ENCODE measurements at places on chromosomes 3 and 15. TPM values are rescaled to one million over a fixed set of nuclear protein-coding genes. Genes with fewer than 3 reads are reported as not detected.

SPSB4 gene
- total RNA-seq: not detected

GPR156 gene
- 0.22 TPM for total RNA-seq

CACNA1D gene
- total RNA-seq: 29.5 TPM

CLDN16 gene
- total RNA-seq: 0.44 TPM

SLC35G2 gene
- total RNA-seq: 4.2 TPM

IQCH gene
- total RNA-seq: 0.98 TPM

ACAD9 gene
- 49.6 TPM for total RNA-seq

KIF15 gene
- total RNA-seq: 0.63 TPM

GHSR gene
- not detected for total RNA-seq

GRCh38 chr15:34436126-34436955 is 1.3 kb downstream of the GOLGA8A start:
- peak overlapping the region; percentile 46 for H3K4me3 ChIP-seq
- no peaks in the 10 kb centered on the region for H3K27me3 ChIP-seq
- no peaks in the 10 kb centered on the region for H3K4me1 ChIP-seq
- H3K27ac ChIP-seq: no peak overlapping the region
- H3K36me3 ChIP-seq: no peaks in the 10 kb centered on the region

- H3K27me3 ChIP-seq: no peaks in the 10 kb centered on the region
- no peak overlapping the region for H3K4me3 ChIP-seq
These were observed 4.1 kb downstream of the FGD5 start for GRCh38 chr3:14822670-14823390.

- no peaks in the 10 kb centered on the region for H3K4me1 ChIP-seq
- no peaks in the 10 kb centered on the region for H3K27me3 ChIP-seq
- H3K4me3 ChIP-seq: no peak overlapping the region
- no peak for DNase-seq
- H3K27ac ChIP-seq: no peak overlapping the region
These were observed 80.7 kb downstream of the ZNF148 start for GRCh38 chr3:125294411-125294810.

- no peak for DNase-seq
- peaks cover 7% of the 10 kb centered on the region for H3K4me1 ChIP-seq
- H3K27ac ChIP-seq: peak overlapping the region; percentile 96
- H3K36me3 ChIP-seq: no peaks in the 10 kb centered on the region
- no peak overlapping the region for H3K4me3 ChIP-seq
- no peaks in the 10 kb centered on the region for H3K27me3 ChIP-seq
These were observed 11.9 kb downstream of the VGLL4 start for GRCh38 chr3:11631820-11632219.

GRCh38 chr3:53195602-53196574 is 34.9 kb downstream of the PRKCD start:
- no peak overlapping the region for H3K4me3 ChIP-seq
- no peaks in the 10 kb centered on the region for H3K27me3 ChIP-seq
- peaks cover 33% of the 10 kb centered on the region for H3K4me1 ChIP-seq
- H3K27ac ChIP-seq: no peak overlapping the region
- DNase-seq: peak; percentile 33
- peaks cover 26% of the 10 kb centered on the region for H3K36me3 ChIP-seq

DNA sequence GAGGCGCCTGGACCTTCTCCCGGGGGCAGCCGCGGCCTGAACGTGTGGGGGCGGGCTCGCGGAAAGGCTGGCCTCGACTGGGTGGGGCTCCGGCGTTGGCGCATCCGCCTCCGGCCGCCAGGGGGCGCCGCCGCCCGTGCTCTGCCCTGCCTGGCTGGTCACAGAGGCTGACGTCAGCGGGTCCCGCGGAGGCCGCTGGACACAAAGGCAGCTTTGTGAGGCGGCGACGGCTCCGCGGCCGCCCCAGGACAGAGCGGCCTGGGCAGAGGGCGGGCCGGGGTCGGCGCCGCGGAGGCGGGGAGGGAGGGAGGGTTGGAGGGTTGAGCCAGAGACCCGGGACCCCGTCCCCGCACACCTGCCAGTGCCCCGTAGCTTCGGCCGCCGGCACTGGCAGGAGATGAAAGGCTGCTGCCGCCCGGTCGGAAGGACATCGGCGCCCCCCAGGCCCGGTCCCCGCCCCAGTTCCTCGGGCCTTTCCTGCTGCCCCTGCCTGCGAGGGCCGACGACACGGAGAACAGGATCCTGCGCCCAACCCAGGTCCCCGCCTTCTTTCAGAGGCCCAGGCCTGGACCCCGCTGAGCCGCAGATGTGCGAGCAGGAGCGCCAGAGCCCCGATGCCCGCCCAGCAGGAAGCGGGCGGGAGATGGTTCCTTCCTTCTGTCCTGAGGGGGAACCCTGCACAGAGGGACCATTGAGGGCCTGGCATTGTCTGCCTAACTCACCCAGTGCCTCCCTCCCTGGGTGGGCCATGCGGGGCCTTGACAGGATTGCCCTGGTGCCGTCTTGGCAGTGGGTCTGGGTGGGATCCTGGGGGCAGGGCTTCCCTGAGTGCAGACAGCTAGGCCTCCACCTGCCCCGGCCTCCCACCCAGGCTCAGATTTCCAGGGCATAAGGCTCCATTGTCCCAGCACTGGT is 8.7 kb upstream of the SEMA3B start:
- peak overlapping the region; percentile 98 for H3K27ac ChIP-seq
- DNase-seq: peak; percentile 93
- H3K36me3 ChIP-seq: no peaks in the 10 kb centered on the region
- H3K4me3 ChIP-seq: peak overlapping the region; percentile 30
- no peaks in the 10 kb centered on the region for H3K27me3 ChIP-seq
- H3K4me1 ChIP-seq: peaks cover 73% of the 10 kb centered on the region

- no peak for DNase-seq
- no peaks in the 10 kb centered on the region for H3K4me1 ChIP-seq
- H3K27ac ChIP-seq: no peak overlapping the region
- no peaks in the 10 kb centered on the region for H3K27me3 ChIP-seq
- no peaks in the 10 kb centered on the region for H3K36me3 ChIP-seq
- H3K4me3 ChIP-seq: no peak overlapping the region
These were observed 92.2 kb upstream of the ANKRD28 start for GRCh38 chr3:15889936-15890335.

GRCh38 chr3:30775040-30775439 is 119.4 kb downstream of the GADL1 start:
- DNase-seq: no peak
- no peaks in the 10 kb centered on the region for H3K27me3 ChIP-seq
- H3K4me3 ChIP-seq: no peak overlapping the region
- H3K4me1 ChIP-seq: peaks cover 10% of the 10 kb centered on the region

- peaks cover 63% of the 10 kb centered on the region for H3K36me3 ChIP-seq
- DNase-seq: no peak
- no peaks in the 10 kb centered on the region for H3K4me1 ChIP-seq
- no peak overlapping the region for H3K27ac ChIP-seq
- no peak overlapping the region for H3K4me3 ChIP-seq
- no peaks in the 10 kb centered on the region for H3K27me3 ChIP-seq
These were observed 22.9 kb upstream of the CCNL1 start for GRCh38 chr3:157182879-157183278.

DNA sequence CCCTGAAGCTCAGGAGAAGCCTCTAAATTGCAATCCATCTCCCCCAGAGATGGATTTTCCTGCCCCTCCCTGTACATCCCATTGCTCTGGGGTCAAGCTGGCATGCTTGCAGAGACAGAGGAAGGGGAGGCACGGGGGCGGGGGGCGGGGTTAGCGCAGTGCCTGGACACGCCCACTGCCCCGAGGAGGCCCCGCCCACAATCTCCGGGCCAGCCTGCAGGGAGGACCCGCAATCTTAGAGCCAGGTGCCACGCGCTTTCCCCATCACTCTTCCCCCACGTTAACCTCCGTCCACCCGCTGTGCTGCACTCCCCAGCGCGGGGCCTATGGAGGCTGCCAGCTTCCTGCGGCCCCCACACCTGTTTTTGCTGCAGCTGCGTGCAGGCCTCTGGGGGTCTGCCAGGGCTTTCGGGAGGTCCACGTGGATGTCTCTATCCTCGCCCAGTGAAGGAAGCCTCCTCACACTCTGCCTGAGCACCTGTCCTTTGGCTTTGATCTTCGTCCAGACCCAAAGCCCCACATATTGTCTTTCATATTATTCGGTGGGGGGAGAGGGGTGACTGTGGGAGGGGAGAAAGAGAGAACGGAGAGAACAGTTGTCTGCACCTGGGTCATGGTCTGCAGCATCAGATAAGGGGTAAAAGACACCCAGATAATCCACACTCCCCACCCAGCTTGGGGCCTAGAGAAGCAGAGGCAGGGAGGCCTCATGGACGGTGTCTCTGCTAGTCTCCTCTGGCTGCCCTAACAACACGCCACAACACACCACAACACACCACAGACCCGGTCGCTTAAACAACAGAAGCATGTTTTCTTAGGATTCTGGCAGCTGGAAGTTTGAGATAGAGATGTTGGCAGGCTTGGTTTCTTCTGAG is 118.0 kb upstream of the MEF2A start:
- H3K36me3 ChIP-seq: no peaks in the 10 kb centered on the region
- H3K4me3 ChIP-seq: no peak overlapping the region
- no peak for DNase-seq
- H3K4me1 ChIP-seq: no peaks in the 10 kb centered on the region

DNA sequence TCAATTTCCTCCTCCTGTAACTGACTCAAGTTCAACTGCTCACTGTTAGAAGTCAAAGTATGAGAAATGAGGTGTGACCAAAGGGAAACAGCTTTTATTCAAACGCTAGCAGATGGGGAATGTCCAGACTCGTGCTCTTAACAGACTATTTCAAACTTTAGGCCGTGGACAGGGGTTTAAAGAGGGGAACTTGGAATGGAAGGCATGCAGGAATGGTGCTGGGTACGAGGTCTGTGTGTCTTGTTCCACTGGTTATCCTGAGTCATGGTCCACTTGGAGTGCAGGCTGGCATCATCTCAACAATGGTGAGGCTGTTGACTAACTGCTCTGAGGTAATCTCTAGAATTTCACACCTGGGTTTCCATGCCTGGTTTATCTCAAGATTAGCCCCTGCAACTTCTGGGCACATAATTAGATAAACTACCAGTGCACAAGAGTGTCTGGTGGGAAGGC is 22.9 kb upstream of the DNAAF4 start:
- no peak overlapping the region for H3K4me3 ChIP-seq
- H3K36me3 ChIP-seq: no peaks in the 10 kb centered on the region

- no peak overlapping the region for H3K27ac ChIP-seq
- no peaks in the 10 kb centered on the region for H3K27me3 ChIP-seq
- H3K36me3 ChIP-seq: no peaks in the 10 kb centered on the region
- H3K4me1 ChIP-seq: no peaks in the 10 kb centered on the region
These were observed 16.5 kb upstream of the FGF7 start for GRCh38 chr15:49406352-49407118.

- no peaks in the 10 kb centered on the region for H3K4me1 ChIP-seq
- no peak for DNase-seq
- H3K36me3 ChIP-seq: no peaks in the 10 kb centered on the region
- H3K27me3 ChIP-seq: no peaks in the 10 kb centered on the region
- no peak overlapping the region for H3K27ac ChIP-seq
- H3K4me3 ChIP-seq: no peak overlapping the region
These were observed 76.5 kb downstream of the NUP210 start for GRCh38 chr3:13343601-13344000.

GRCh38 chr3:39524107-39524506 is 56.6 kb downstream of the MOBP start:
- no peaks in the 10 kb centered on the region for H3K36me3 ChIP-seq
- no peaks in the 10 kb centered on the region for H3K27me3 ChIP-seq
- H3K4me3 ChIP-seq: no peak overlapping the region
- DNase-seq: no peak
- H3K27ac ChIP-seq: no peak overlapping the region
- no peaks in the 10 kb centered on the region for H3K4me1 ChIP-seq

DNA sequence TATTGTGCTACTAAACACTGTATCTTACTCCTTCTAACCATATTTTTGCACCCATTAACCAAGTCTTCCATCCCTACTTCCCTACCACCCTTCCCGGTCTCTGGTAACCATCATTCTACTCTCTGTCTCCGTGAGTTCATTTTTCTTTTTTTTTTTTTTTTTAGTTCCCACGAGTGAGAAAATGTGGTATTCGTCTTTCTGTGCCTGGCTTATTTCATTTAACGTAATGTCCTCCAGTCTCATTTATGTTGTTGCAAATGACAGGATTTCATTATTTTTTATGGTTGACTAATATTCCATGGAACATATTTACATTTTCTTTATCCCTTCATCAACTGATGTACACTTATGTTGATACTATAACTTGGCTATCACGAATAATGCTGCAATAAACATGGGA is 31.7 kb downstream of the TJP1 start:
- DNase-seq: no peak
- no peaks in the 10 kb centered on the region for H3K27me3 ChIP-seq
- H3K36me3 ChIP-seq: peaks cover 18% of the 10 kb centered on the region
- no peak overlapping the region for H3K27ac ChIP-seq

GRCh38 chr3:192395506-192395905 is 331.8 kb downstream of the FGF12 start:
- H3K27me3 ChIP-seq: no peaks in the 10 kb centered on the region
- no peaks in the 10 kb centered on the region for H3K4me1 ChIP-seq
- no peak overlapping the region for H3K27ac ChIP-seq
- H3K4me3 ChIP-seq: no peak overlapping the region

GRCh38 chr15:73695773-73696640 is 11.8 kb downstream of the CD276 start:
- no peak for DNase-seq
- no peaks in the 10 kb centered on the region for H3K4me1 ChIP-seq
- H3K36me3 ChIP-seq: no peaks in the 10 kb centered on the region
- no peaks in the 10 kb centered on the region for H3K27me3 ChIP-seq

GRCh38 chr3:103052236-103052830 is 617.5 kb downstream of the ZPLD1 start:
- no peak overlapping the region for H3K4me3 ChIP-seq
- peak; percentile 47 for DNase-seq
- no peak overlapping the region for H3K27ac ChIP-seq
- H3K36me3 ChIP-seq: no peaks in the 10 kb centered on the region
- H3K4me1 ChIP-seq: no peaks in the 10 kb centered on the region

- H3K27ac ChIP-seq: no peak overlapping the region
- H3K36me3 ChIP-seq: no peaks in the 10 kb centered on the region
- no peaks in the 10 kb centered on the region for H3K4me1 ChIP-seq
- DNase-seq: no peak
- no peaks in the 10 kb centered on the region for H3K27me3 ChIP-seq
- H3K4me3 ChIP-seq: no peak overlapping the region
These were observed 81.1 kb downstream of the CD200R1L start for GRCh38 chr3:112765531-112765930.

GRCh38 chr15:42171122-42171521 is 14.7 kb upstream of the PLA2G4F start:
- no peaks in the 10 kb centered on the region for H3K27me3 ChIP-seq
- no peak overlapping the region for H3K4me3 ChIP-seq
- H3K27ac ChIP-seq: no peak overlapping the region
- H3K4me1 ChIP-seq: no peaks in the 10 kb centered on the region
- H3K36me3 ChIP-seq: no peaks in the 10 kb centered on the region

DNA sequence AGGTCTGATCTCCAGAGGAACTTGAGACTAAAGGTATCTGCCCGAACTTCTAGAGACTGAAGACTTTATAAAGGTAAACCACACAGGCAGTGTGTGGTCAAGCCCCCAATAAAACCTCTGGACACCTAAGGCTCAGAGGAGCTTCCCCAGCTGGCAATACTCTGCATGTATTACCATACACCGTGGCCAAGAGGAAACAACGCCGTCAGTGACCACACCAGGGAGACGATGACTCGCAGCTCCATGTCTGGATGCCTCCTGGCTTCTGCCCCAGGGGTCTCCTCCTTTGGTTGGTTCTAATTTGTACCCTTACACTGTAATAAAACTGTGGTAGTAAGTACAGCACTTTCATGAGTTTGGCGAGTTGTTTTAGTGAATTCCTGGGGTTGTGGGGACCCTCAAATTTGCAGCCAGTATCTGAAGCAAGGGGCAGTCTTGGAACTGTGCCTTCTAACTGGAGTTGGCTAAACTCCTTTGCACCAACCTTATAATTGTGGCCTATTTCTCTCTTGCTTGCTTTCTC is 32.1 kb upstream of the BCL2L10 start:
- H3K27me3 ChIP-seq: no peaks in the 10 kb centered on the region
- no peaks in the 10 kb centered on the region for H3K36me3 ChIP-seq
- no peak overlapping the region for H3K4me3 ChIP-seq
- H3K27ac ChIP-seq: no peak overlapping the region

Measured in tibial nerve (tissue), 4 donors.